NCI-H2171 (cell line): ENCODE measurements at places on chromosomes 4 and X.

GRCh38 chr4:55475394-55476243, 71.1 kb downstream of the CLOCK start:
- no peak for DNase-seq

DNA sequence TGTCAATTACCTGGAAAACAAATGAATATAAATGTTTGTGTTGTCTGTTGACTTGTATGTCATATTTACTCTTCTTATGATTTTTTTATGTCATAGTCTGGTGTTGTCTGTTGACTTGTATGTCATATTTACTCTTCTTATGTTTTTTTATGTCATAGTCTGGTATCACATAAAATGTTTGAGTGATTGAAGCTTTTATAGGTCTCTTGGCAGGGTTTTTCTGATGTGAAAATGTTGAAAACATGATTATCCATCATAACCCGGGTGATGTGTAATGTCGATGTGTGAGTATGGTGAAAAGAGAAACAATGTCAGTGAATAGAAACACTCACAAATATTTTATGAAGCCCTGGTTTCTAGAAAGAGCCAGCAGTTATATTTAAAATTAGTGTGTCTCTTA, 335.7 kb downstream of the BMPR1B start:
- DNase-seq: no peak

GRCh38 chr4:13169731-13170525, 314.2 kb downstream of the RAB28 start:
- DNase-seq: no peak

DNA sequence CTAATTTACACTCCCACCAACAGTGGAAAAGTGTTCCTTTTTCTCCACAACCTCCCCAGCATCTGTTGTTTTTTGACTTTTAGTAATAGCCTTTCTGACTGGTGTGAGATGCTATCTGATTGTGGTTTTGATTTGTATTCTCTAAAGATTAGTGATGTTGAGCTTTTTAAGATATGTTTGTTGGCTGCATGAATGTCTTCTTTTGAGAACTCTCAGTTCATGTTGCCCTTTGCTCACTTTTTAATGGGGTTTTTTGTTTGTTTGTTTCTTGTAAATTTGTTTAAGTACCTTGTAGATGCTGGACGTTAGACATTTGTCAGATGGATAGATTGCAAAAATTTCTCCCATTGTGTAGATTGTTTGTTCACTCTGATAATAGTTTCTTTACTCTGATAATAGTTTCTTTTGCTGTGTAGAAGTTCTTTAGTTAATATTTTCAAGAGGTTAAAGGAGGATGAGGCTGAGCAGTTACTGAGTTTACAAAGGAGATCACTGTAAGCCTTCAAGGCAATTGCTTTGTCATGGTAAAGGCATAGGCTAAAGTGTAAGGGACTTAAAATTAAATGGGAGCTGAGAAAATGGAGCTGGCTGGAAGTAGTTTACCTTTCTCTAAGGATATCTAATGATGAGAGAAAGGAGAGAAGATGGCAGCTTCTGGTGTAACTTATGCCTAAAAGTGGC, 323.4 kb downstream of the PCDH7 start:
- DNase-seq: no peak

DNA sequence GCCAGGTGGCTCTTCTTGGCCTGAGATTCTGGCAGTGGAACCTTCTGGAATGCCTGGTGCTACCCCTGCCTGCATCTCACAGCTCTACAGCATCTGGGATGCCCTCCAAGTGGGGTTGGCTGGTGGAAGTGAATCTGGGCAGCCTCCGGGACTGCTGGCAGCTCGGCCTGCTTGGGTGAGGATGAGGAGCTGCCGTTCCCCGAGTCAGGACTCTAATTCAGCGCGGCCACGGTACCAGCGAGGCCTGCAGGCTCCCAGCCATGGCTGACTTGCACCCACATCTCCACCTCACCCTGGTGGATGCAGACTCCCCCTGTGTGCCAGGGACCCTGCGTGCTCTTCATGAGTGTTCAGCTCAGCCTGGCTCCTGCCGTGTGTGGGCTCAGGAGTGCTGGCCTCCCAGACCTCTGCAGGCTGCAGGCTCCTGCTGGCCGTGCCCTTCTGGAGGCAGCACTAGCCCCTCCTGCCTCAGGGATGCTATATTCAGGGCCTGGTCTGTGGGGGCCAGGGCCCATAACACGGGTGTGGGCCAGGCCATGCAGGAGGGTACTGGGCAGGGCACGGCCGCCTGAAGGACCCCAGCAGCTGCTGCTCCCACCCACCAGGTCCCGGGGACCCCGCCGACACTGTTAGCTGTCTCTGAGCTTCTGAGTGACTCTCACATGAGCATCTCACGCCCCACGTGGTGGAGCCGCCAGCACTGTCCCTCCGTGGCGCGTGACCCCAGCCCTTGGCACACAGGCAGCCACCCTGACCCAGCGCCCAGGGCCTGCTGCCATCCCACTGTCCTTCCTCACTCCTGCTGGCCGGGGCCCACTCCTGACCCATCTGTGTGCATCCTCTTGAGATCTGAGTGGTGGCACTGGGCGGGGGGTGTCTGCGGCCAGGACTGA, 10.6 kb downstream of the UVSSA start:
- no peak for DNase-seq

DNA sequence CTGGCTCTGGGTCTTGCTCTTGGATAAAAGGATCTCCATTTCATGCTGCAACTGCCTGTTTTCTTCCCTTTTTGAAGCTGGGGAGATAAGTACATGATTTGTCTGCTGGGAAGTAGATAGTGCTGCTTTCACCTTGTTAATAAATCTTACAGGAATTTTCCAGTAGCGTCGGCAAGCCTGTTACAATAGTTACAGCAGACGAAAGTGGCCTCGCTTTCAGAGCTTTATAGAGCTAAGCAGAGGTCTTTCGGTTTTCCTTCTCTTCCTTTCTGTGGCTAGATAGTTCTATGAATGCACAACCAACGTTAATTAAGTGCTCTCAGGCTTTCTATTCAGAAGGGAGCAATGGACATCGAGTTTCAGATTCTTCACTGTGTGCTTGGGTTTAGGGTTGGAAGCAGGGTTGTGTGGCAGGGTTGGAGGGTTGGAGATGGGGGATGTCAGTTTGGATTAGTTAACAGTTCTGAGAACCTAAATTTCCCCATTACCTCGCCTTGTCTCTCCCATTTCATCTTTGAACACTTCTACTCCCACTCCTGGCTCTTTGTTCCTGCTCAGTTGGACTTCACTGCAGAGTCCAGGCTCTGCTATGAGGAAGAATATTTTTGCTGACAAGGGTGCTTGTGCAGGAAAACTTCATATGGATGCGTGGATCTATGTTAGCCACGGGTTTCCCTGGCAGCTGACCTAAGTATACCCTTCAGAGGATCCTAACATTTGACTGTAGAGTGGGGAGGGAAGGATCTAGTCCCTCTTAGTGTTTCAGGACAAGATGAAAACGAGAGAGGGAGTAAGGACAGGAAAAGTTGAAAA, 237.9 kb downstream of the ARHGAP10 start:
- DNase-seq: no peak

DNA sequence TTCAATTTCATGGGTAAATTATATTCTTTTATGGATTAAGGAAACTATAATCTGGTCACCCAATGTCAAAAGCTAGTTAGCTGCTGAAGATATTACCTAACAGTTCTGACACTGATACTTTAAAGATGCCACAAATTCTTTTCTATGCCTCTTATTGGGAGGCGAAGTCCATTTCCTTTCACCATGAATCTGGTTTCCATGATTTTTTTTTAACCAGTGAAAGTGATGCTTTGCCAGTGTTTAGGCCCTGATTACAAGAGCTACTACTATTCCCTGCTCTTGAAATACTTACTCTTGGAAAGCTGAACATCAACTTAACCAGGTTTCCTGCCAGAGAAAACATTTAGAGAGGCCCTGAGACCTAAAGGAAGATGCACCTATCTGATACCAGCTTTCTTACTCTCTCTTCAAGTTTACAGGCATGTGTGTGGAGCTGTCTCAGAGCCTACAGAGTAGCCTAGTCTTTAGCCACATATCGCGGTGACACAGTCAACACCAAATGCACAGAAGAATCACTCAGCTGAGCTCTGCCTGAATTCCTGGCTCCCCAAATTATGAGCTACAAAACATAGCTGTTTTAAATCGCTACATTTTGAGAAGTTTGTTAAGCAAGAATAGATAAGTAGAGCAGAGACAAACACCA, 1280.8 kb downstream of the PCDH7 start:
- no peak for DNase-seq

- DNase-seq: no peak
Observed at GRCh38 chrX:19885732-19886131, 1.7 kb downstream of the SH3KBP1 start.

DNA sequence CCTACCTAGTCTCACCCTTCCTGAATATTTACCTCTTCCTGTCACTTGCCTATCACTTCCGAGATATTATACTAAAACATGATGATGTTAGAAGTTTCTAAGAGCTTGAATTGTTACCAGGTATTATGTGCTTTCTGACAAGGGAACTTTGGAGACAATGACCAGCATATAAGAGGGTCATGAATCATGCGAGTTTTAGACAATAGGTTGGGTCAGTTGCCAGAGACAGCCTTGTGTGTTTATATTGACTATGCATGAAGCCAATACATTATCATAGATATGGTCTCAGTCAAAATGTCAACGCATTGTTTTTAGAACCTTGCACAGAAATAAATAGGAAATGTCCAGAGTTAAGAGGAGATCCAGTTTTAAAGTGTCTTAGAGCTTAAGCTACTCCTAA, 116.8 kb downstream of the KLHL4 start:
- DNase-seq: no peak

DNA sequence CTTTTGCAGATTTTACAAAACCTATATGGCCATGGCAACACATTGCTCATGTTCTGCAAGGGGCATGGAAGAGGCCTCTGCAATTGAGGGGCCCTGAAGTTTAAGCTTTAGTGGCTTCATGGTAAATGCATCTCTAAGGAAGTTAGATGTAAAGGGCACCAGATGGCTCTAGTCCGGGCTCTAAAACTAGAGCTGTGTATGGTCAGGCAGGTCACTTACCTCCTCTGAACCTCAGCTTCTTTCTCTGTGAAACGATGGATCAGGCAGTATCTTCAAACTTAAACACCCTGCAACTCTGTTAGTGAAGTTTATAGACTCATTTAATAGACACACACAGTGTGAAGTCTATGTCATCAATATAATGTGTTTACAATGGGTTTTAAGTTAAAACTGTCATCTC, 10.0 kb downstream of the MAGEB17 start:
- no peak for DNase-seq

- no peak for DNase-seq
Observed at GRCh38 chr4:168584321-168584771, 87.5 kb downstream of the PALLD start.

DNA sequence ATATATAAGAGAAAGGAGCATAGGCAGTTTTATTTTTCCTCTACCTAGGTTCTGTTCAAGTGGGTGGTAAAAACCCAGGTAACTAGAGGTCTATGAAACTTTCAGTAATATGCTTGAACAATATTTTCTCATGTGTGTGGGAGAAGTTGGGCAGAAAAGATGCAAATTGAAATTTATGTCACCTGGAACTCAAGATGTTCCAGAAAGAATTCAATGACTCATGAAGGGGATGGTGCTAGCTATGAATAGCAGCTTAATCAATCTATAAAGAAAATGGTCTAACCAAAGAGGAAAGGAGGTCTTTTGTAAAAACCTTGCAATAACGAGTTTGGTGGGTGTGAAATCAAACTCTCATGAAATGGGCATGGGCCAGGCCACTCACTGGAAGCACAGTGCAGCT, 263.8 kb downstream of the INPP4B start:
- DNase-seq: no peak
